ENCODE measurements at places on chromosomes 11 and 22. TPM values are rescaled to one million over a fixed set of nuclear protein-coding genes. Genes with fewer than 3 reads are reported as not detected.
A peak's percentile ranks its signal among the peaks of the same experiment; 100 is the strongest.

GRCh38 chr11:12434325-12434654 is 56.9 kb downstream of the PARVA start:
- DNase-seq = no peak

DNA sequence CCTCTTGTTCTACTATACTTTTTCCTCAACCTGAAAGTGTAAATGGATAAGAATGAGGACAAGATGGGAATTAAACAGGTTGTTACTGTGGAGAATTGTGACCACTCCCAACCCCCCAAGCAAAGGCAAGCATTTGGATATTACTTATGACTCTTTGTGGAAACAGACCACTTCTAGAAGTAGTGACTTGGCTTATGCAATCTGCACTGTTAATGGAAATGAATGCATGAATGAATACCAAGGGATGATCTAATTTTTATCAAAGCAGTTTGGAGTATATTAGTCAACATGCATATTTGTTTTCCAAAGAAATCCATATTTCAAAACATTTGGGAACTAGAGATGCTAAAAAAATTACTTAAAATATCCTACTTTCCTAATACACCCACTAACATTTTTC is 35.3 kb downstream of the AMOTL1 start:
- no peak for DNase-seq

- no peak for DNase-seq
Measured at GRCh38 chr22:27682437-27682836, 119.1 kb downstream of the MN1 start.

DNA sequence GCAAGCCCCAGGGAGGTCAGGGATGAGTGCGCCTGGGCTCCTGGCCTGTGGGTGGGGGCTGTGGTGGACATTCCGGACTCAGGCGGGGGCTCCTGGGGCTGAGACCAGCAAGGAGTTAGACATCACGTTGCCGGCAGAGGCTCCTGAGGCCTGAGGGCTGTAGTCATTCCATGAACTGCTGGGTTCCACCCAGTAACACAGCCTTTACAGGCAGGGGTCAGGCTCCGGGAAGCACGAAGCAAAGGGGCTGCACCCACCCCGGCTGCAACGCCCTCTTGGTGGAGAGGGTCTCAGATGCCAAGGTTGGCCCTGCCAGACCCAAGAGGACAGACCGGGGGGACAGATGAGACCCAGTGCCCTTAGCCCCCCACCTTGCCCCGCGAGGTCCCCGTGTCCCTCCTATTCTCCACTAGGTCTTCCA is 9.0 kb downstream of the TNNT3 start:
- no peak for DNase-seq

DNA sequence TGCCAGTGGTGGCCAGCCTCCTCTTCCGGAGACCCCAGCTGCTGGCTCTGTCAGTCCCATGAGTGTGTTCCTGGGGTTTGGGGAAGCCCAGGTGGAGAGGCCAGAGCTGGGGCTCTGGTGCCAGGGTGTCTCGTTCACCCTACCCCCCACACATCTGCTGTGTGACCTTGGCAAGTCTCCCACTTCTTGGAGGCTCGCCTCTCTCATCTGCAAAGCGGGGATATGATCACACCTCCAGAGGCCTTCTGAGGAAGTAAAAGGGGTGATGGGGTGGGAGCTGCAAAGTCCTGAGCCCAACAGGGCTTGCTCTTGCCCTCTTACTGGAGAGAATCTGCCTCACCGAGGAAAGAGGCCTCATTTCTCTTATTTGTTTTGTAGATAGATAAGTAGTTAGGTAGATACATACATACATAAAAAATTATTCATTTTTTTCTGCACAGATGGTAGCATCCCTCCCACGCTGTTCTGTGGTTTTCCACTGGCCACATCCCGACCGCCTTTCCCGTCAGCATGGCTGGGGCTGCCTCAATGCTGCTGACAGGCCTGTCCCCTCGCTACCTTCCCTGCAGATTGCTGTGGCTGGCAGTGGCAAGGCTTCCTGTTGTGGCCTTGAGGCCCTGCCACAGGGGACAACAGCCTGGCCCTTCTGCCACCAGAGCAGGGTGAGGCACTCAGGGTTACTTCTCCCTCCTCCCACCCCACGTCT is 23.9 kb downstream of the MYO7A start:
- no peak for DNase-seq

DNA sequence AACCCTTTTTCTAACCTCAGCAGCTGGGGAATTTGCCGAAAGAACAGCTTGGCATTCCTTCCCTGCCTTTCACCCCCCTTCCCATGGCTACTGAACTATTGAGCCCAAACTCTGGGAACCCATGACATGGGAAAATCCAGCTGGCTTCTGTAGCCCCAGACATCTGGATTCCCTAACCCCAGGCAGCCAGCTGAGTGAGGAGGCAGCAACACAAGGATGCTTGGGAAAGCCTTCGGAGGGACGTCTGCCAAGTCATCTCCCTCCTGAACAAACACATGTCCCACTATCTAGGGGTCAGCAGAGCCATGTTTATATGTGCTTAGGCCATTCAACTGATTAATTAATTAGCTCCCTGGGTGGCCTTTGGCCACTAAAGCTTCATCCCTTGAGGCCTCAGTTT is 21.6 kb downstream of the LRRC55 start:
- DNase-seq = peak; percentile 56

DNA sequence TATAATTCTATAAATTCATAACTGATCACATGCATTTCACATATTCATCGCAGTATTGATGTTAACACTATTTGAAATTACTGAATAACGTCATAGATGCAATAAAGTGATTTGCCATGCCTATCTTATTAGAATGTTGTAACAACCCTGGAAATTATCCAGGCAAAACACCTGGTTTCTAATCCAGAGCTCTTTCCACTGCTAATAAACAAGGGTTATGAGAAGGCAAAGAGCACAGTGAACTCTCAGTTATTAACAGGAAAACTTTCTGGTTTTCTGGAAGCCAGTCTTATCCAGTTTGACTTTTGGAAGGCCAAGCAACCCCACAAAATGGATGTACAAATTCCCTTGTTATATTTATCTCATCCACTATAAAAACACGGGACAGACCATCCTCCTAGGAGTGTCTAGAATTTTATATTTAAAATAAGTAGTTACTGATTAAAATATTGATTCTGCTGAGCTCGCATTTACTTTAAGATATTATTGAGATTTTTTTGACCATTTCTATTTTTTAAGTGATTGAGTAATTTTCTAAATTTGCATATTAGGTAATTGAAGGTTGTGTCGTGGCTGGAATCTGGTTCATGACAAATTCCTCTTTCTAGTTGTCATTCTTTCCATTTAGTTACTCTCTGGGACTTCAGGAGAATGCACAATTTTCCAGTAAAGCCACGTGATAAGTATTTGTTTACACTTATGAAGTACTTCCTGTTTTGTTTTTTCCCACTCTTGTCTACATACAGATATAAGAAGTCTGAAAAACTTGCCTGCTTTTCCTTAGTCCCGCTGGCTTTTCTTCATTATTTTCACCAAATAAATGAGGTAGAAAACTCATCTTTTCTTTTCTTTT is 47.9 kb downstream of the DCUN1D5 start:
- no peak for DNase-seq

- DNase-seq = no peak
Measured at GRCh38 chr11:130178441-130179339, 19.1 kb downstream of the ST14 start.

DNA sequence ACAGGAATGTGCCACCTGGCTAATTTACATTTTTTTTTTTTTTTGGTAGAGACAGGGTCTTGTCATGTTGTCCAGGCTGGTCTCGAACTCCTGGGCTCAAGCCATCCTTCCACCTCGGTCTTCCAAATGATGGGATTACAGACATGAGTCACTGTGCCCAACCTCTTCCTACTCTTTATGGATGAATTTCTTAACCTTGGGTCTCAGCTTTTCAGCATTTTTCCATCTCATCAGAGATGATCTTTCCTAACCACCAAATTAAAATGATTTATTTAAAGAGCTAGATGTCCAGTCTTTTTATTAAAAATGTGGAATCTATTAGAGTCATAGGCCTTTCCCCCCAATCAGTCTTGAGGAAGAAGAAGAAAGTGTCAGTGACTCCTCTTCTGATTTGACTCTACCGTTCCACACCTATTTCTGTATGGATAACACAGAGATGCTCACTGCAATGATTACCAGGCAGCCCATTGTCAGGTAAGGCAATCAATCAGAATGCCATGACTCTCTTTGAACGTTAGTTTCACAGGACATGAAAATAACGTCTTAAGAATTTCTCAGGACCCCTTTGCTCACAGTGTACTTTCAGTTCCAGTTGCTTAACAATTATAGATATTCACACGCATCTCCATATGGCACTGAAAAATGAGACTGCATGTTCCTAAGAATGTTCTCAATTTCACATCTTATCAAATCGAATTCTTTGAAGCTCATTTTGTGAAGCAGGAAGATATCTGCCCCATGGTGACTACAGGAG is 51.0 kb downstream of the MIAT start:
- DNase-seq = no peak

- no peak for DNase-seq
Measured at GRCh38 chr11:118084247-118084646, 2.5 kb downstream of the SMIM35 start.

- DNase-seq = no peak
Measured at GRCh38 chr11:32429477-32429876, 5.9 kb downstream of the WT1 start.

The DLG2 gene
- 7.5 TPM for total RNA-seq

The LRRC56 gene
- not detected for total RNA-seq

The ZNF202 gene
- 11.1 TPM for total RNA-seq

The LRRC10B gene
- total RNA-seq = 0.98 TPM

The TEX54 gene
- total RNA-seq = not detected
